ENCODE measurements at places on chromosomes 7 and 10.

DNA sequence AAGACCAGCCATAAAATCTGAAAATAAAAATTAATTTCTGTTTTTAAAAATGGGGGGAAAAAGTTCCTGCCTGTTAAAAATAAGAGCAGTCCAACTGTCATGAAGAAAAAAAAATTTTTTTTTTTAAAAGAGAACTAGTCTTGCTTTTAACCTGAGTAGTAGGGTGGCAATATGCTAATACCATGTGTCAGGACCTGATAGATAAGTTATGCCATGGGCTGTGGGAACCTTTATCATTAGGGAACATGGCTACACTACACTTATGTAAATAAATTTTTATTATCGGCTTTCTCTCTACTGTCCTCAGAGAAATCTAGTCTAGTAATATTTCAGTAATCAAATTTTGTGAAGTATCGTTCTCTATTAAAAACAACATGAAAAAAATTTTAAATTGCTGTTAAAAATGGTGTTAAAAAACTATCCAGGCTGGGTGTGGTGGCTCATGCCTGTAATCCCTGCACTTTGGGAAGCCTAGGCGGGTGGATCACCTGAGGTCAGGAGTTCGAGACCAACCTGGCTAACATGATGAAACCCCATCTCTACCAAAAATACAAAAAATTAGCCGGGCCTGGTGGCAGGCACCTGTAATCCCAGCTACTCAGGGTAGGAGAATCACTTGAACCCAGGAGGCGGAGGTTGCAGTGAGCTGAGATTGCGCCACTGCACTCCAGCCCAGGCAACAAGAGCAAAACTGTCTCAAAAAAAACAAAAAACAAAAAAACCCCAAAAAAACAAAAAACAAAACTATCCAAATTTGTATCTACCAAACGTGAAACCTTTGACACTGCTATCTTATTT lies 20.7 kb downstream of the NT5C3A start:
- DNase-seq: no peak

DNA sequence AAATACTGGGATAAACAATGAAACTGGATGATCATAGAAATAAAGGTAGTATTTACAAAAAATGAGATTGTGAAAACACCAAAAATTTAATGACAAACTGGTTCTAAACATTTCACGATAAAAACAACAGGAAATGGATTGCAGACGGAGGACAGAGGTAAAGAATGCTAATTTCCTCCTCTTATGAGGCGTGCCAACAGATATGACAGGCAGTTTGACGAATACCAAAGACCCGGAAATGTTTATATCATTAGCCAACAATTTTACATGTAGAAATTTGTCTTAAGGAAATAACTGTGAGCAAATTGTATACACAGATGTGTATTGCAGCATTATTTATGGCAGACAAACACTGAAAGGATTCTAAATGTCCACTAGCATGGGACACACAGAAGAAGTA lies 162.0 kb upstream of the MGMT start:
- no peak for DNase-seq

- DNase-seq: no peak
Observed at GRCh38 chr7:35319606-35320005, 65.7 kb upstream of the TBX20 start.

GRCh38 chr10:132184816-132185593 lies 1.7 kb upstream of the DPYSL4 start:
- DNase-seq: no peak

- no peak for DNase-seq
Observed at GRCh38 chr10:33123680-33124079, 165.7 kb upstream of the ITGB1 start.

GRCh38 chr7:151051108-151051507 lies 2.8 kb downstream of the ASIC3 start:
- DNase-seq: no peak

DNA sequence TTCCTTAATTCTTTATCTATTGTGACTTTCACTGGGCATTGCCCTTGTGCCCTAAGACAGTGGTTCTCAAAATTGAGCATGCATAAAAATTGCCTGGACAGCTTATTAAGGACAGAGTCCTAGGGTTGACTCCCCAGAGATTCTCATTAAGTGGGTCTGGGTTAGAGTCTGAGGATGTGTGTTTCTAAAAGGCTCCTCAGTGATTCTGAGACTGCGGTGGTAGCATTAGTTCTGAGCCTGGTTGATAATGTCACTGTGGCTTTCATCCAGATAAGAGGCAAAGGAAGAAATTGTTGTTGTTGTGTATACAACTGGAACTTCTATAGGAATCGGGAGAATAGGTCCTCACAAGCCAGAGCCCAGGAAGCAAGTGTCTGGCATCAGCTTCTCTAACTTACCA lies 1.3 kb downstream of the IFIT2 start:
- no peak for DNase-seq
